Activated CD8-positive, alpha-beta T cell treated with anti-CD3 and anti-CD28 coated beads for 36 hours (primary cell): ENCODE measurements at places on chromosomes 1 and 21. TPM values are rescaled to one million over a fixed set of nuclear protein-coding genes. Genes with fewer than 3 reads are reported as not detected.

GRCh38 chr1:157025385-157025784 is 20.2 kb downstream of the ARHGEF11 start:
- peaks cover 14% of the 10 kb centered on the region for H3K27me3 ChIP-seq
- H3K4me3 ChIP-seq: no peak overlapping the region
- DNase-seq: no peak
- peaks cover 1% of the 10 kb centered on the region for H3K36me3 ChIP-seq
- no peak overlapping the region for H3K27ac ChIP-seq
- no peaks in the 10 kb centered on the region for H3K4me1 ChIP-seq

ORC1 gene
- 51.8 TPM for total RNA-seq

DNA sequence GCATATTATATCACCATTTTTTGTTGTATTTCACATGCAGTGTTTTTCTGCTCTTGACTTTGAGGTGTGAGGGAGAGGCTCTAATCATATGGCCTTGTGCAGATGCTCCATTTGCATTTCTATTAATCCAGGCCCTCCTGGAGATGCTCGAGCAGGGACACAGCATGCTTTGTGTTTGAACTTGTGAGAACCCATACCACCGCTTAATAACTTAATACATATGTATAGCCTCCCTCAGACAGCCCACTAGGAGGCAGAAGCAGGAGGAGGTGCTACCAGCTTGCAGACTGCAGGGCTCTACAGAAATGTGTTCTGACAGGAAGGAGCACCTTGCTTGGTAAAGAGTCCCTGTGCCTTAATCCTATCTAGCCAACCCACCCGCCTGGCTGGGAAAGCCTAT is 155.2 kb downstream of the BARHL2 start:
- H3K36me3 ChIP-seq: no peaks in the 10 kb centered on the region
- peaks cover 8% of the 10 kb centered on the region for H3K27me3 ChIP-seq
- no peak overlapping the region for H3K27ac ChIP-seq
- H3K4me3 ChIP-seq: no peak overlapping the region
- DNase-seq: no peak

DNA sequence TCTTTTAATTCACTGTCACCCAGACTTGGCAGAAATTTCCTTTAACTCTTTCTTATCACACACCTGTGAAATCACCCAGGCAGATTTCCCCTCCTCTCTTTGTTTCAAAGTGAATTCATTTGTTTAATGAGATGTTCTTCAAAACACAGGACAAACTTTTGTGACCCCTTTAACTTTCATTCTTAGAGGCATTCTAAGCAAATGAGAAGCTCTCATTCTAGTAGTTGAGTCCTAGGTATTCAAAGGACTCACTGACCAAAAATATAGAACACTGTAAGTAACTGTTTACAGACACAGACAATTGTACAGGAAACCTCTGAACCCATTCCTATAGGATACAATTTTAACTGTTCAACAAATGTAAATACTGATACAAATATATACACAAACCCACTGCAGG is 16.9 kb downstream of the LRRC8C start:
- DNase-seq: no peak
- peak overlapping the region; percentile 85 for H3K27ac ChIP-seq
- H3K4me3 ChIP-seq: no peak overlapping the region
- H3K4me1 ChIP-seq: peaks cover 73% of the 10 kb centered on the region
- no peaks in the 10 kb centered on the region for H3K27me3 ChIP-seq

ARHGEF16 gene
- total RNA-seq: not detected

- H3K4me3 ChIP-seq: peak overlapping the region; percentile 90
- peaks cover 33% of the 10 kb centered on the region for H3K36me3 ChIP-seq
- peak; percentile 40 for DNase-seq
- H3K27ac ChIP-seq: peak overlapping the region; percentile 95
These were observed 532 bp downstream of the CSF1 start for GRCh38 chr1:109910963-109911798.

DNA sequence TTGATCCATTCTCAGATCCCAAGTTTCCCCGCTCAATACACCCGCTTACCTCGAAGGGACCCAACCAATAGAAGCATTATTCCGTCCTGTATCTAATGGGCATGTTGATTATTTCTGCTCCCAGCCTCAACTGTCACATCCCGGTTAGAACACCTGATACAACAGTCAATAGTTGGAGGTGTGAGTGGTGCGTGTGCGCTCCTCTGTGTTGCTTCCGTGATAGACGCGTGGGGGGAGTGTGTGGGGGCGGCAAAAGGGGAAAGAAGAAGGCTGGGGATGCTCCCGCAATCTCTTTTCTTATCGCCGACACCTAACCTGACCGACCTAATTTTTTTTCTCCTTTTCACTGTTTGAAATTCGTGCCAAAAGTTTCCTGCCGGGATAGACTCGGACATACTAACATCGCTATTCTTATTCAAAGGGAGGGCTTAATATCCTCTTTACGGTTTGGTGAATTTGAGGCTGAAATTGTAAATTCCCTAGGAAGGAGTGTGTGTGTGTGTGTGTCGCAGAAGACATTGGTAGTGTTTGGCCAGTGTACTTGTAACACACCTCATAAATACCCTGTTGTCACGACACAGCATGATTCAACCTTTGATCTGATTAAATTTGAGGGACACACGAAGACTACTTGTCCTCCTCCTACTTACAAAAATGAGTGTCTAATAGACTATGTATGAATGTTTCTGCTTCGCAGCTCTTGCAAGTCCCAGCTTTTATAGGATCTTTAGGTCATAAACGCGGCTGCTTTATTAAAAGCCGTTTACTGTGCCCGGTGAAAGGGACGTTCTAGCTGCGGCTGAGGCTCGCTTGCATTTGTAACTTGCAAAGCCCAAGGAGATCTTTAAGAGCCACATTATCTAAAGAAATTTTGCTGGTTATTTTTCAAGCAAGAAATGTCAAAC is 1.5 kb upstream of the PROX1 start:
- DNase-seq: no peak
- peaks cover 88% of the 10 kb centered on the region for H3K27me3 ChIP-seq
- H3K27ac ChIP-seq: no peak overlapping the region

DNA sequence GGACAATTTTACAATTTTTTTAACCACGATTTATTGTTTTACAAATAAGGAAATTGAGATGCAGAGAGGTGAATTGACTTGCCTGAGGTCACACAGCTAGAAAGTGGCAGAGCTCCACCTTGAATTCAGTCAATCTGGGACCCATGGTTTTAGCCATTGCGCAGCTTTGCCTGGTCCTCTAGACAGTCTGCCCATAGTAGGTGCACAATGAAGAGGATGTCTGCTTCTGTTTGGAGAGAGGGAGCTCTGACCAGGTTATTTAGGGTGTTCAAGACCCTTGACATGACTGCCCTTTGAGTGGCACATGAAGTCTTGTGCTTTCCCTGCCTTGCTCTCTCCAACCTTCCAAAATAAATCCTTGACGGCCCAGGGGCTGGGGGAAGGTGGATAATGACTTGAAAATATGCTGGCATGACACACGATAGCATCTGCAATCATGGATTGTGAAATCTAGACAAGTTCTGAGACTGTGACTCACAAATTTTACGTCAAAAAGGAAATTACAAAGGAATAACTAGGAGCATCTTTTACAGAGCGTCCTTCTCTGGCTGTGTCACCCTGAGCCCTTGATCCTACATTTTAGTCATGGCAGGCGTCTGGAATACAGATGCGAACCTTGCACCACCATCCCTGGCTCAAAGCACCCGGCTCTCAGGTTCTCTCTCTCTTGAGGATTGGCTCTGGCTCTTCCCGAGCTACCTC is 26.2 kb upstream of the ID3 start:
- H3K4me3 ChIP-seq: no peak overlapping the region
- H3K27me3 ChIP-seq: no peaks in the 10 kb centered on the region
- DNase-seq: no peak
- no peak overlapping the region for H3K27ac ChIP-seq

- no peaks in the 10 kb centered on the region for H3K4me1 ChIP-seq
- H3K27me3 ChIP-seq: peaks cover 3% of the 10 kb centered on the region
- no peak for DNase-seq
- no peak overlapping the region for H3K27ac ChIP-seq
- no peaks in the 10 kb centered on the region for H3K36me3 ChIP-seq
- no peak overlapping the region for H3K4me3 ChIP-seq
These were observed 15.1 kb upstream of the ST6GALNAC3 start for GRCh38 chr1:76059451-76059850.

DNA sequence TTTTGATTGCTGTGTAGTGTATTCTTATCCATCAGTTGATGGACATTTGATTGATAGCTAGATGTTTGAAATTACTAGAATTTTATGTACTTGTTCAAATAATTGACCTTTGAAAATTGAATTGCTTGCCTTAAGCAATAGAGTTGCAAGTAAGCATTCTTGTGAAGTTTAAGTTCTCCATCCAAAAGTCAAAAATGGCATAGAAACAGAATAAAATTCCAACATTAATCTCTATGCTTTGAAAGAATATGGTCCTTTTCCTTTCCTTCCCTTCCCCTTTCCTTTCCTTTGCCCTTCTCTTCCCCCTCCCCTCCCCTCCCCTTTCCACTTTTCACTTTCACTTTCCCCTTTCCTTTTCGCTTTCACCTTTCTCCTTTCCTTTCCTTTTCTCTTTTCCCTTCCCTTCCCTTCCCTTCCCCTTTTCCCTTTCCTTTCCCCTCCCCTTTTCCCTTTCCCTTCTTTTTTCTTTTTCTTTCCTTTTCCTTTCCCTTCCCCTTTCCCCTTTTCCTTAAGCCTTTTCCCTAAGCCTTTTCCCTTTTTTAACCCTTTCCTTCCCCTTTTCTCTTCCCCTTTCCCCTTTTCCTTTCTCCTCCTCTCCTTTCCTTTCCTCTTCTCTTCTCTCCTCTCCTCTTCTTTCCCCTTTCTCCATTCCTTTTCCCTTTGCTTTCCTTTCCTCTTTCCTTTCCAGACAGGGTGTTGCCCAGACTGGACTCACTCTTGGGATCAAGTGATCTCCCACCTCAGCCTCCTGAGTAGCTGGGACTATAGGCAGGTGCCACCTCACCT is 67.4 kb downstream of the SASS6 start:
- no peak overlapping the region for H3K4me3 ChIP-seq
- peaks cover 56% of the 10 kb centered on the region for H3K36me3 ChIP-seq
- H3K4me1 ChIP-seq: peaks cover 27% of the 10 kb centered on the region
- no peaks in the 10 kb centered on the region for H3K27me3 ChIP-seq

DNA sequence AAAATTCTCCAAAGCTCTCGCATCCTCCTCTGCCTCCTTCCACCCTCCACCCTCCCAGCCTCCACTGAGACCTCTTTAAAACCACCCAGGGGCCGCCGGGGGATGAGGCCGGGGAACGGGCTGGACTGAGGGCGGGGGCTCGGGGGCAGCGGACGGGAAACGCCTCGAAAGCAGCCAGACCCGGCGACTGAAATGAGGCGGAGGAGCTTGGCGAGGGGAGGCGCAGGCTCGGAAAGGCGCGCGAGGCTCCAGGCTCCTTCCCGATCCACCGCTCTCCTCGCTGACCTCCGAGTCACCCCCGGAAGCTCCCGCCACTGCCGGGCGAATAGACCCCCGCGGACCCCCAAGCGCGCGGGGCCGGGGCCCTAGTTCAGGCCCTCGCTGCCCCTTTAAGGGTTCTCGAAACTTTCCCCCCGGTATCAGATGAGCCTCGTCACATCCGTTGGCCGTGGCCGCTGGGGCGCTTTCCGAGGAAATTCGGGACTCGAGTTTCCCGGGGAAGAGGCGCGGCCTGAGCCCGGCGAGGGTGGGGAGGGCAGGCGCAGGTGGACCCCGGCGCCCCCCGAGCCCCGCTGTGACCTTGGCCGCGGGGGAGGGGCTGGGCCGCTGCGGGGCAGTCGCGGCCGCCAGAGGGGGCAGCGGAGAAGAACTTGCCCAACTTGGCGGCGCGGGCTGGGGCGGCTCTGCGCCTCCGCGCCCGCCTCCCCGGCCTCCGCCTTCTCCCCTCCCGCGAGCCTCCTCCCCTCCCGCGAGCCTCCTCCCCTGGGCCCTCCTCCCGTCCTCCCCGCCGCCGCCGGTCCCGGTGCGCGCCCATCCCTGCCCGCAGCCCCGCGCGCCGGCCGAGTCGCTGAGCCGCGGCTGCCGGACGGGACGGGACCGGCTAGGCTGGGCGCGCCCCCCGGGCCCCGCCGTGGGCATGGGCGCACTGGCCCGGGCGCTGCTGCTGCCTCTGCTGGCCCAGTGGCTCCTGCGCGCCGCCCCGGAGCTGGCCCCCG is at the start of gene BACE2:
Gene BACE2 (plus strand): TSS at position 813 of the 995 bp plus-strand sequence. CDS start 104 bp downstream, at position 917.
- H3K27me3 ChIP-seq: peaks cover 39% of the 10 kb centered on the region
- no peaks in the 10 kb centered on the region for H3K36me3 ChIP-seq
- DNase-seq: peak; percentile 52
- H3K27ac ChIP-seq: no peak within 1 kb of the TSS
- peaks cover 7% of the 10 kb centered on the region for H3K4me1 ChIP-seq

DNA sequence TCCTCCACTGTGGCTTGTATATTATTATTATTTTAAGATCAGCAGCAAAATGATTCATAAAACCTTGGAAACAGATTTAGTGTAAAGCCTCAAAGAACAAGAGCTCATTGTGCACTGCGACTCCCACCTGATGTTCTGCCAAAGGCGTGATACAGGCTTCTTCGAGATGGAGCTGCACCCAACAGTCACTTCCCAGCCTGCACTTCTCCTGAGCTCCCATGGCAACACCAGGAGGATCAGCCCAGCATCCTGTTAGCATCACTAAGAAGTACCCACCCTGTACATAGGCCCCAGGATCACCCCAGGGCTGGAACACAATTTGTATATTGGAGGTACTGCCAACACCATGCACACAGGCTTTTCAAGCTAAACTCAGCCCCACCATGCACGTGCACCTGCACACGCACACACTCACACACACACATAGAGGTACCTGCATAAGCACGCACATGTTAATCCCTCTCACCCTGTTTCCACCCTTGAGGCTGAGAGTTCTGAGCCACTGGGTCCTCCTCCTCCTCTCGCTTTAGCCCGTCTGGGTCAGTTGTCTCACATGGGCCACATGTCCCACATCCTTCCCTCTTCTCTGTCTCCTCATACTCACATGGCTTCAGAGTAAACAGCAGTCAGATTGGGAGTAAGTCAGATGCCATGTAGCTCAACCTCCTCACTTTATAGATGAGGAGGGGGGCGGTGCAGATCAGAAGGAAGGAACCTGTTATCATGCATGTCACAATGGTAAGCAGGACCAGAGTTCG is 281.9 kb upstream of the POU3F1 start:
- no peaks in the 10 kb centered on the region for H3K36me3 ChIP-seq
- H3K4me3 ChIP-seq: no peak overlapping the region
- H3K27me3 ChIP-seq: peaks cover 11% of the 10 kb centered on the region
- H3K27ac ChIP-seq: no peak overlapping the region

DNA sequence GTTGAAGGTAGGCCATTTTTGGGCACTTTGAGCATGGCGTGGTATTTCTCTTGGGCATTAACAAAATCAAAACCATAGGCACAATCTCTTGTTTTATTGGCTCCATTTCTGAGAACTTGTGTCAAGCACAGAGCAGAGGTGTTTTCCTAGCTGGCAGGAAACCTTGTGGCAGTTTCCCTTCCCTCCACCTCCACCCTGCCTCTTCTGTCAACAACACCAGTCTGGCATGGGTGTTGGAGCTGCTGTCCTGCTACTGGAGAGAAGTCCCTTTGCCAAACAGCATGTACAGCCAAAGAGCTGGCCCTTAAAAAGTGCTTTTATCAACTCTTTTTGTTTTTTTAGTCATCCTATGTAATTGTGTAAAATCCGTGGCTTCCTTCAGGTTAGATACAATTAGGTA is 16.0 kb downstream of the ATP1A1 start:
- peaks cover 63% of the 10 kb centered on the region for H3K4me1 ChIP-seq
- no peak for DNase-seq
- peaks cover 77% of the 10 kb centered on the region for H3K36me3 ChIP-seq
- H3K27ac ChIP-seq: peak overlapping the region; percentile 65

NUP133 gene
- 59.7 TPM for total RNA-seq
